ENCODE measurements at places on chromosomes 5 and 9.

GRCh38 chr5:175483337-175483736 is 5.0 kb downstream of the SFXN1 start:
- DNase-seq: no peak

DNA sequence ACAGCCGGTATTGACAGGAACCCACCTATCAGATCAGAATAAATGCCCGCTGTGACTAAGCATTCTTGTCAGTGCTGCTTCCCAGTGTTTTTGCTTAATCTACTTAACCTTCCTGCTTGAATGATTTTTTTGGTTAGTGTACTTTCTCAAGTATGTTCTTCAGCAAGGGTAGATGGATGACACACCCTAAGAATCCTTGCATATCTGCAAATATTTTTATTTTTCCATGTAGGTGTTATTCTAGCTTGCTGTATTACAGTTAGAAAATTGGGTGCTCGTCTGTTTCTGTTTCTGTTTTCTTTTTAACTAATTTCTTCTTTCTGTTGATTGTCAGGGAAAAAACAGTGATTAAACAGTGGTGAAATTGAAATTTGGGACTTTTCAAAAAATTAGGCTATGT is 64.5 kb downstream of the SEC61B start:
- peak; percentile 32 for DNase-seq

- peak; percentile 62 for DNase-seq
Measured at GRCh38 chr5:57067597-57067924, 106.3 kb upstream of the GPBP1 start.

DNA sequence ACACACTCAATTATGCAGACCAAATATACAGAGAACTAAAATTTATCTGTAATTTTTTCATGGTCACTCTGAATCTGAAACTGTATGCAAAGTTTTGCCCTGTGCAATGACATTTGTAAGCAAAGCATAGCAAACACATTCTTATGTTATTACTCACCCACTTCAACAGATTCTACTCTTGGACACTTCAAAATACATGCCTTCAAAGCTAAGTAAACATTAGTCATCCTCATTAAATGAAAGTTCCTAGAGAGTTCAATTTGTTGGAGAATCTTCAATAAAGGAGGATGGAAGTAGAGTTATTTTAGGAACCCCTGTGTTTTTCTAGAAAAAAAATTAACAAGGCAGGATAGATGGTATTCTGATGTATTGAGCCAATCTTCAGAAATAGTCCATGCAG is 639.7 kb upstream of the C9orf72 start:
- DNase-seq: no peak

DNA sequence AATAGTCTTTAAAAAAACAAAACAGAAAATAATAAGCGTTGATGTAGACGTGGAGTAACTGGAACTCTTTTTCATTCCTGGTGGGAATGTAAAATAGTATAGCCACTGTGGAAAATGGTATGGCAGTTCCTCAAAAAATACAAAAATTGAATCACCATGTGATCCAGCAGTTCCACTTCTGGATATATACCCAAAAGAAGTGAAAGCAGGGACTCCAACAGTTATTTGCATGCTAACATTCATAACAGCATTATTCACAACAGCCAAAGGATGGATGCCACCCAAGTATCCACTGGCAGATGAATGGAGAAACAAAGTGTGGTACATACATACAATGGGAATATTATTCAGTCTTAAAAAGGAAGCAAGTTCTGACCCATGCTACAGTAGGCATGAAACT is 4.2 kb upstream of the PHF2 start:
- no peak for DNase-seq

DNA sequence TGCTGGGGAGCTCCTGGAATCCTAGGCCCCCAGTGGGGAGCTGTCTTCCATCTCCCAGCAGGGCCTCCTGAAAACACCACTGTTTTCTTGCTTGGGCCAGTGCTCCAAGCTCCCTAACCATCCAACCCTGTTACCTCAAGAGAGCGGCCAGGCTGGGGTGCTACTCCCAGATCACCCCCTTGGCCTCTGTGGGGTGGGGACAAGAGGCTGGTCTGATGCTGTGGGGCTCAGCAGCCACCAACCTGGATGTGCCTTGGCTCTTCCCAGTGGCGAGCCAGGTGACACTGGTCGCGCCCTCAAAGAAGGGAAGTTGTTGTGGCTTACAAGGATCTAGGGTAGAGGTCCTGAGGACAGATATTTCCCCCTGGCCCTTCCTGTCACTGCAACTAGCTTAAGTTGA is 49.0 kb downstream of the SECISBP2 start:
- no peak for DNase-seq

DNA sequence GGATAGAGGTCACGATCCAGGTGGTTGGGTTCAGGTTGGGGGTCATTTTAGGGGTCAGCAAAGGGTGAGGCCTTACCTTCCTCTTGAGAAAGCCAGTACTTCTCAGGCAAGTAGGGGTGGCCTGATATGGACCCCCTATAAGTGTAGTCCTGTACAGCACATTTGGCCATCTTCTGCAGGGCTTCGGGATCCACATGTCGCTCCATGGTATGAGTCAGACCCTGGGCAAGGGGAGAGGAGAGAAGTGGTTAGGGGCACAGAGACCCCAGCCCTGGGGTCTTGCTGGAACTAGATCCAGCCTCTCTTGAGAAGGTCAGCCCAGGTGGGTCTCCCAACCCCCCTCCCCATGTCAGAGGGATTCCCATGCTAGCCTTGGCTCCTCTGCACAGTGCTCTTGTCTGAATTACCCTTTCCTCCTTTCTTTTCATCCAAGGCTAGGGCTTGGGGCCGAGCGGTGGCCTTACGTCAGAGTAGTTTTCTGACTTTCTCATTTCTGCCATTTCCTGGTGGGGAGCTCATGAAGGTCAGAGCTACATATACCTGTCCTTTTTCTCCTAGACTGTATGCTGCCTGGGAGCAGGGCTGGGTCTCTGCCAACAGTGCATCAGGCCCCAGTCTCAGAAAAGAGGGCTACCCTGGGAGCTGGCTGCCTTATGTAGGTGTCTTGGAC is 9.0 kb upstream of the MYORG start:
- no peak for DNase-seq

DNA sequence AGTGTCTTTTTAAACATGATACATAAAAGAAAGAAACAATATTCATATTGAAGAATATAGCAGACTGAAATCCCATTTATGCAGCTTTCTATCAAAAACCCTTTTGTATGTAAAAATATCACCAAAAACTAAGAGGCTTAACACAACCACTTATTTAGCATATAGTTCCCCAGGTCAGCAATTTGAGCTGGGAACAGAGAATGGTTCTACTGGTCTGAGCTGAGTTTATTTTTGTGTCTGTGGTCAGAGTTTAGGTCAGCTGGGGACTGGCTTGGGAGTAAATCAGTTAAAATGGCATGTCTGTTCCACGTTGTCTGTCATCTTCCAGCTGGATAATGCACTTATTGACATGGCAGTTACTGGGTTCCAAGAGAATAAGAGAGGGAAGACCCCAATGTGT is 165.0 kb downstream of the TMEM232 start:
- DNase-seq: no peak

- DNase-seq: peak; percentile 17
Measured at GRCh38 chr5:4078544-4078943, 482.9 kb downstream of the IRX1 start.

DNA sequence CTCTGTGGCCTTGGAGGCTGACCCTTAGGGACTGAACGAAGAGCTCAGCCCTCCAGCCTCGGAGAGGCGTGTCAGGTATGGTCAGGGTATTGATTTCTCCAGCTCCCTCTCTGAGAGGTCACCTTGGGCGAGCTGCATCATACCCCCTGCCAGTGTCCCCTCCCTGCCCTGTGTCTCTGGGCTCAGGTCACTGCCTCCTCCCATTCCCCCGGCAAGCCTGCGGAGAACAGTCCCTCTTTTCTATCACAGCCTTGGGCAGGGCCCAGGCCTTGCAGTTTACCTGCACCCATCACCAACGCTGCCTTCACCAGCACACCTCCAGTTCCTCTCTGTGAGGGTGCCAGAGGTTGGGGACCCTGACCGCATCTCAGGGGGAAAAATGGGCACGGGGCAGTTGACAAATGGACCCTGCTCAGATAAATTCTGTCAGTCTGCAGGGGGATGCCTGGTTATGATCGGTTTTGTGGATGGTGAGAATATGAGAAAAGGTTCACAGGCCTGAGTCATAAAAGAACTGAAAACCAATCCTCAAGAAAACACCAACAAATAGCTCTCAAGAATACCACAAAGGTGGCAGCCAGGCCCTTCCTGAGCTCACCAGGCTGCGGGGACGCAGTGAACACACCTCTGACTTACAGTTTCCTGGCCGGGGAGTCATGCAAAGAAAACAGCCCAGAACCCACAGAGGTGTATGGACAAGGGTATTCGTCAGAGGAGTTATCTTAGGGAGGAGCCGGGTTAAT is 24.7 kb upstream of the RXRA start:
- DNase-seq: no peak

DNA sequence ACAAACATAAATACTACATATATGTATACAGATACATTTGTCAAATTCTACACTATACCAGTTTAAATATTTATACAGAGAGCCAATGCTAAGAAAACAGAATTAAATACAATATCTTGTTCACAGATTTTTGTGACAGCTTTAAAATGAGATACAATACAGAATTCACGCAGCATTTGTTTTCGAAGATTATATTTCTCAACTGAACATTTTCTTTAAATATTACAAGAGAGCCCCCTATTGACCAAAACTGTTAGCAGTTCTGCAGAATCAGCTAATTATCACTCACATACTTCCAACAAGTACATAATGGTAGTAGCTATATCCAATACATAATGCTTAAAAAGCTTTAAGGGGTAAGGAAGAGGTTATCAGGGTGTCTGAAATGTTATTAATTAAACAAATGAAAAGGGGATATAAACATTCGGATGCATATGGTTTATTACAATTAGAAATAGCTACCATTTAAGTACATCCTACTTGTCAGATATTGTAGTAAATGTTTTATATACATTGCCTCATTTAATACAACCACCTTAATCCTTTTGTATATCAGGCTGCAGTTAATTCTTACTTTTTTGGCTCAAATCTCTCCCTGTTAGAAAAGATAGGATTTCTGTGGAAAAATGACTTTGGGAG is 31.7 kb downstream of the ZDHHC21 start:
- DNase-seq: peak; percentile 77

DNA sequence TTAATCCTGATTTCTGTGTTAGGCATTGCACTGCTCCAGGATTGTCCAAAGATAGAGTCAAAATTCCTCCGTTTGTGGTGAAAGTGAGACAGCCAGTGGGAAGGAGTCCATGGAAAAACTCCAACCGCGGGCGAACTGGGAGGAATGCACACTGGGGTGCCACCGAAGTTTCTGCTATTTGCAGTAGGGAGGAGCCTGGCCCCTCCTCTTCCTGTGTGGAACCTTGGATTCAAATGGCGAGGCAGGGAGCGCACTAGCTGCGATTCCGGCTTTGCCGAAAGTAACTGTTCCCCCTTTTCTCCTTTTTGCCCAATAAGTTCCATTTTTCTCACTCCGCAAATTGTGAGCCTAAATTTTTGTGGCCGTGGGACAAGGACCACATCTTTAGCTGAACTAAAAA is 9.3 kb downstream of the BAAT start:
- no peak for DNase-seq

- peak; percentile 8 for DNase-seq
Measured at GRCh38 chr5:17282283-17283120, 65.1 kb downstream of the BASP1 start.

DNA sequence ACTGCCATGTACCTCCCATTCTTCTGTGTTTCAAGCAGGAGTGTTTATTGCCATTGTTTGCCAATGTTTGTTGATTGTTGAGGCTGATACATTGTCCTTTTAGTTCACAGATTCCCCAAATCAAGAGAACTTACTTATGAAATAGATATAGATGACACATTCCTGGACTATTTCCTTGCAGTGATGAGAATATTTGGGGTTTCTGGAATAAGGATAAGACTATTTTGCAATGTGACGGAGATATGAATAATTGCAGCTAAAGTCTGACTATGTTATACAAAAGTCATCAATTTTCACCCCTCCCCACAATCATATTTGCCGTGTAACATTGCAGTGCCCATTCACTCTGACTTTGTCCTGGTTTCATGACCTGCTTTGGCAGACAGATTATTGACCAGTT is 460.8 kb downstream of the CDH10 start:
- no peak for DNase-seq

DNA sequence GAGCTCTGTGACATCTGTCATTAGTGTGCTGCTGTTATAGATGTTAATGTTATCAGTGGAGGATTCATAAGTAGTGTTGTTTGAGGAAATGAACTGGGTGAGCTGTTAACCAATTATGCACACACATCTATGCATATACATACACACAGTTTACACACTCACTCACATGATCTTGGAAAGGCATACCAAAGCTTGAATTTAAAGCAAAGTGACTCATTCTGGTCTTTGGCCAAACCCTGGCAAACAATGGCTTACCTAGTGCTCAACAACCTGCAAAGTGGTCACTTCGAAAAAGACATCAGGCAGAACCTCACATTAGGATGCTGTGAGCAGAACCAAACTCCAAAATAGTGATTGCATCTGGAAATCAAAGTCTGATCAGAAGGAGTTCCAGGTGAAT is 1037.3 kb upstream of the CDH6 start:
- no peak for DNase-seq

DNA sequence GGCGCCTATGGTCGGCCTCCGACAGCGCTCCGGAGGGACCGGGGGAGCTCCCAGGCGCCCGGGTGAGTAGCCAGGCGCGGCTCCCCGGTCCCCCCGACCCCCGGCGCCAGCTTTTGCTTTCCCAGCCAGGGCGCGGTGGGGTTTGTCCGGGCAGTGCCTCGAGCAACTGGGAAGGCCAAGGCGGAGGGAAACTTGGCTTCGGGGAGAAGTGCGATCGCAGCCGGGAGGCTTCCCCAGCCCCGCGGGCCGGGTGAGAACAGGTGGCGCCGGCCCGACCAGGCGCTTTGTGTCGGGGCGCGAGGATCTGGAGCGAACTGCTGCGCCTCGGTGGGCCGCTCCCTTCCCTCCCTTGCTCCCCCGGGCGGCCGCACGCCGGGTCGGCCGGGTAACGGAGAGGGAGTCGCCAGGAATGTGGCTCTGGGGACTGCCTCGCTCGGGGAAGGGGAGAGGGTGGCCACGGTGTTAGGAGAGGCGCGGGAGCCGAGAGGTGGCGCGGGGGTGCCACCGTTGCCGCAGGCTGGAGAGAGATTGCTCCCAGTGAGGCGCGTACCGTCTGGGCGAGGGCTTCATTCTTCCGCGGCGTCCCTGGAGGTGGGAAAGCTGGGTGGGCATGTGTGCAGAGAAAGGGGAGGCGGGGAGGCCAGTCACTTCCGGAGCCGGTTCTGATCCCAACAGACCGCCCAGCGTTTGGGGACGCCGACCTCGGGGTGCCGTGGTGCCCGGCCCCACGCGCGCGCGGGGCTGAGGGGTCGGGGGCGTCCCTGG is 561 bp downstream of the DAPK1 start:
- DNase-seq: peak; percentile 76

DNA sequence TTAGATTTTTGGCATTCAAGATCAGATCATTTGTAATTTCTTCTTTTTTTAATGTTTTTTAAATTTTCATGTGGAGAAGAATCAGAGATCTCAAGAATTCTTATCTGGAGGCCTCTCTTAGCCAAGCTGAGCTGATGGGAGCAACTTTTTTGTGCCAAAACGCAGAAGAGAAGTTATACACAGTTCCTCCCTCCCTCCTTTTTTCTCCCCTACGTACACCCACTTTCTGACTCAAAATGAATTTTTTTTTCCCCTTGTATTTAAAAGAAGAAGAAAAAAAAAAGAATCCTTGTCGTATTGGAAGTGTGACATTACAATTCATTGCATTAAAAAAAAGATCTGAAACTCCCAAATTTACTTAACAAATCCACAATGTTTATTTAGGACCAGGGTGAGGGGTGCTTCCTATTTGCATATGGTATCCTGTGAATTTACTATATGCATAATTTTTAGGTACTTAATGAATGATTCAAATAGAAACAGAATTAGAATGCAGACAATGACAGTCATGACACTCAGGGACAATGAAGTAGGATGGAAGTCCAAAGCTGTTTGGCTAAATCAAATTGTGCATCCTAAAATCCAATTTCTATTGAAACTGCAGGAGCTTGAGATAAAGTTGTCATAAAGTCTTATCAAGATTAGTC is 54.4 kb downstream of the EBF1 start:
- DNase-seq: no peak
